ENCODE measurements at places on chromosomes 1 and 21.
A peak's percentile ranks its signal among the peaks of the same experiment; 100 is the strongest.

DNA sequence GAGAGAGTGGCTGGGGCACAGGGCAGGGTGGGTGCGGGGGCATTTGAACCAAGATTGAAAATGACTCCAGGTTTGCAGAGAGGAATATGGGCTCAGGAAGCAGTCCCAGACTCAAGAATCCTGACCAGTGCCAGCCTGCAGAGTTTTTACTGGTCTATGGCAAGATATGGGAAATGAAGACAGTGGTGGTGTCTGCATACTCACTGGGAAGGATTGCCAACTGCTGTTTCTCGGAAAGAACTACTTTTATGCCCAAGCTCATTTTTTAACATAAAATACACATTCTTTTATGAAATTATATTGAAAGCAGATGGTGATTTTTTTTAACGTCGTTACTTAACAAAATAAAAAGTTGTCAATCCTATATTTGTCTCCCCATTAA lies 401.8 kb downstream of the CAMTA1 start:
- no peak for DNase-seq

DNA sequence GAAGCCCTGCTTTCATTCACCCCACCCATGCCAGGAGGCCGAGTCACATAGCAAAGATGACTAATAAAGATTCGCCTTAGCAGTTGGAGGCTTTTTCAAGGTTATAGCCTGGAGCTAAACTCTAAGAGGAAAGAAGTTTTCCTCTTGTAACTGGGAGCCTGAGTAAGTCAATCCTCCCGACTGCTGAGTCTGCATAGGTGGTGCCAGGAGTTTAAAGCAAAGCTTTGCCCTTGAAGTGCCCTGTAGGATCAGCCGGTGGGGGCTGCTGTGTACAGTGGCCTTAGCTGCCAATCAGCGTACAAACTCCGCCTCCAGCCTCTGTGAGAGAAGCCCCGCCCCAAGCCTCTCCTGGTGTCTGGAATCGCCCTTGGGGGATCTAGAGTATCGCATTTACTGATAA lies 147.5 kb upstream of the SPATA6 start:
- DNase-seq = no peak

GRCh38 chr21:44552681-44553080 lies 1.4 kb upstream of the KRTAP10-2 start:
- no peak for DNase-seq

GRCh38 chr1:167431909-167432650 lies 86.2 kb downstream of the CD247 start:
- no peak for DNase-seq

DNA sequence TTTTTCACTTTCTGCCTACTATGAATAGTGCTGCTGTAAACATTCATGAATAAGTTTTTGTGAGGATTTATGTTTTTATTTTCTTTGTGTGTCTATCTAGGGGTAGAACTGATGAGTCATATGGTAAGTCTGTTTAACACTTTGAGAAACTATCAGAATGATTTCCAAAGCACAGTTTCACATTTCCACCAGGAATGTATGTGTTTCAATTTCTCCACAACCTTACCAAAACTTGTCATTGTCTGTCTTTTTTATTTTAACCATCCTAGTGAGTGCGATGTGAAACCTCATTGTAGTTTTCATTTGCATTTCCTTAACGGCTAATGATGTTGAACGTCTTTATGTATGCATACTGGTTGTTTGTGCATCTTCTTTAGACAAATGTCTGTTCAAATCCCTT lies 23.5 kb downstream of the RNASEL start:
- no peak for DNase-seq

DNA sequence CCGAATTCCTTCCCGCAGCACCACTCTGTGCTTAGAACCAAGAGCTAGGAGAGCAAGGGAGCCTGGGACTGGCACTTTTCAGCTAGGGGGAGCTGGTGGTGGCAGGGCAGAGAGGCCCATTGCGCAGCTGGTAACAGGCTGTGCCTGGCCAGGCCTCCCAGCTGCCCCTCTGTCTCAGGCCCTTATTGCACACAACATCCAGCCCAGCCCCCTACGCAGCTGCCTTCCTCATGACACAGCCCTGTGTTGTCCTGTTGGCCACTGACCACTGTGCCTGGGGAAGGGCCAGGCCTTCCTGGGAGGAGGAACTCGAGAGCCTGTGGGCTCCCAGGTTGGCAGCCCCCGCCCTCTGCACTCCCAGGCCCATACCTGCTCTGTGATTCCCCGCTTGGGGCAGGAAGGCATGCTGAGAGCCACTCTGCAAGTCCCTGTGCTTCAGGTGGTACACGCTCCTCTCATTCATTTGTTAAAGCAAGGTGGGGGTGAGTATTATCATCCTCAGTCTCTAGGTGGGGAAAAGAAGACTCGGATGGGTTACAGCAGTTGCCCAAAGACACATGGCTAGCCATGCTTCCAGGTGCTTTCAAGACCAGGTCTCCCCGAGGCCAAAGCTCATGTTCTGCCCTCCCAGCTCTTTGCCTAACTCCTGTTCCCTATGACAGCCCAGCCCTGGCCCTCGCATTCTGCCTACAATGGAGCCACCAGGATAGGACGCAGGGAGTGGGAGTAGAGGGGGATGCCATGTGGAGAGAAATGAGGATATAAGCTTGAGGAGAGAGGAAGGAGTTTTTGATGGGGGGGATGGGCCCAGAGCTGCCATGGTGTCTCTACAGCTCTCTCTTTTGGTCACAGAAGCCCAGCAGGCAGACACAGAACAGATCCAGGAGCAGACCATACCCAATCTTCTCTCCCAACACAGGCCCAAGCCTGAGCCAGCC lies 81.8 kb downstream of the TMEM53 start:
- peak; percentile 88 for DNase-seq

DNA sequence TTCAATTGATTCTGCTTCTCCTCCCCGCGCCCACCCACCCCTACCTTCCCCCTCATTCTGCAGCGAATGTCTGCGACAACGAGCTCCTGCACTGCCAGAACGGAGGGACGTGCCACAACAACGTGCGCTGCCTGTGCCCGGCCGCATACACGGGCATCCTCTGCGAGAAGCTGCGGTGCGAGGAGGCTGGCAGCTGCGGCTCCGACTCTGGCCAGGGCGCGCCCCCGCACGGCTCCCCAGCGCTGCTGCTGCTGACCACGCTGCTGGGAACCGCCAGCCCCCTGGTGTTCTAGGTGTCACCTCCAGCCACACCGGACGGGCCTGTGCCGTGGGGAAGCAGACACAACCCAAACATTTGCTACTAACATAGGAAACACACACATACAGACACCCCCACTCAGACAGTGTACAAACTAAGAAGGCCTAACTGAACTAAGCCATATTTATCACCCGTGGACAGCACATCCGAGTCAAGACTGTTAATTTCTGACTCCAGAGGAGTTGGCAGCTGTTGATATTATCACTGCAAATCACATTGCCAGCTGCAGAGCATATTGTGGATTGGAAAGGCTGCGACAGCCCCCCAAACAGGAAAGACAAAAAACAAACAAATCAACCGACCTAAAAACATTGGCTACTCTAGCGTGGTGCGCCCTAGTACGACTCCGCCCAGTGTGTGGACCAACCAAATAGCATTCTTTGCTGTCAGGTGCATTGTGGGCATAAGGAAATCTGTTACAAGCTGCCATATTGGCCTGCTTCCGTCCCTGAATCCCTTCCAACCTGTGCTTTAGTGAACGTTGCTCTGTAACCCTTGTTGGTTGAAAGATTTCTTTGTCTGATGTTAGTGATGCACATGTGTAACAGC lies 339.9 kb downstream of the NTNG1 start:
- peak; percentile 27 for DNase-seq

GRCh38 chr1:201554190-201554600 lies 15.3 kb downstream of the NAV1 start:
- no peak for DNase-seq

GRCh38 chr1:56068210-56068609 lies 511.2 kb downstream of the PLPP3 start:
- DNase-seq = no peak

- DNase-seq = no peak
Measured at GRCh38 chr1:1295154-1295923, 12.4 kb downstream of the ACAP3 start.

GRCh38 chr1:65393928-65394327 lies 26.5 kb upstream of the LEPR start:
- DNase-seq = no peak

- no peak for DNase-seq
Measured at GRCh38 chr21:24259241-24259640, 1348.0 kb downstream of the MRPL39 start.

DNA sequence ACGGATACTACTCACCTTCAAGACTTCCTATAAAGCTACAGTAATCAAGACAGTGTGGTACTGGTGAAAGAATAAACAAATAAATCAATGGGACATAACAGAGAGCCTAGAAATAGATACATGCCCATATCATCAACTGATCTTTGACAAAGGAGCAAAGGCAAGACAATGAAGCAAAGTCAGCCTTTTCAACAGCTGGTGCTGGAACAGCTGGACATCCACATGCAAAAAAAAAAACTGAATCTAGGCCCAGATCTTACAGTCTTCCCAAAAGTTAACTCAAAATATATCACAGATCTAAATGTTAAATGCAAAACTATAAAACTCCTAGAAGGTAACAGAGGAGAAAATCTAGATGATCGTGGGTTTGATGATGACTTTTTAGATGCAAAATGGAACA lies 170.3 kb downstream of the MIS18A start:
- no peak for DNase-seq

GRCh38 chr1:17040135-17040534 lies 13.7 kb downstream of the SDHB start:
- no peak for DNase-seq

DNA sequence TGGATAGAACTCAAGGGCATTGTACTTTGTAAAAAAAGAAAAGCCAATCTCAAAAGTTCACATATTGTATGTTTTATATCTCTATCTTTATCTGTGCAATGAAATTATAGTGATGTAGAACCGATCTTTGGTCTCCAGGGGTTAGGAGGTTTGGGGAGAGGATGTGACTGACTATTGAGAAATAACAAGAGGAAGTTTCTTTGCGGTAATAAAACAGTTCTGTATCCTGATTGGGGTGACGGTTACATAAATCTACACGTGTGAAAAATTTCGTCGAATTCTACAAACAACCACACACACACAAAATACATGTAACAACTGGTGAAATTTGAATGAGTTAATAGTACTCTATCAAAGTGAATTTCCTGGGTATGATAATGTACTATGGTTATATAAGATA lies 10.6 kb upstream of the OR2T33 start:
- no peak for DNase-seq

DNA sequence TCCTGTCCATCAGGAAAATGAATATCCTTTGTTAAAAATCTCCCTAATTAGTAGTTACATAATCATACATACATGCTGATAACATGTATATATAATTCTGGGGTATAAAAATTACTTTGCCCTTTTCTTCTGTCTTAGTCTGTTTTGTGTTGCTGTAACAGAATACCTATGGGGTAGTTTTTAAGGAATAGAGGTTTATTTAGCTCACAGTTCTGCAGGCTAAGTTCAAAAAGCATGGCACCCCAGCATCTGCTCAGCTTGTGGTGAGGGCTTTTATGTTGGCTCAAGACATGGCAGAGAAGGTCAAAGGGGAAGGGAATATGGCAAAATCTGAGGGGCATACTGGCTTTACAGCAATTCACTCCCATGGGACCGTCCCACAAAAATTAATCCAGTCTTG lies 16.3 kb upstream of the RPS6KC1 start:
- no peak for DNase-seq

- DNase-seq = no peak
Measured at GRCh38 chr1:183245357-183245756, 59.3 kb downstream of the LAMC2 start.

- no peak for DNase-seq
Measured at GRCh38 chr1:239803781-239804180, 287.9 kb upstream of the FMN2 start.

GRCh38 chr1:165650981-165651625 lies 20.1 kb downstream of the MGST3 start:
- DNase-seq = no peak

- DNase-seq = no peak
Measured at GRCh38 chr1:20685099-20685662, 24.0 kb upstream of the DDOST start.

DNA sequence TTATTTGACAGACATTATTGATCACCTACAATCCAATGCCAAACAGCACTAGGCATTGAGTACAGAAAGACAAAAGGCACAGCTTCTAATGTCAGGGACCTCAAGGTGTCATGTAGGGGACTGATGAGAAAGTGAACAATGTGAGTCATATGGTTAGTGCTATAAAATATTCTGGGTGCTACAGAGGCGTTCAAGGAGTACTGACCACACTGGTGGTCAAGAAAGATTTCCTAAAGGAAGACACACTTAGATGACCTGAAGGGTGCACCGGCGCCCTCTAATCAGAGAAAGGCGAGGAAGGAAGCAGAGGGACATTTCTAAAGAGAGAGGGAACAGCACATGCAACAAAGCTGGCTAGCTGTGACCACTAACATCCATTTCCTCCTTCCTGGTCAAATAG lies 64.9 kb upstream of the F3 start:
- DNase-seq = no peak

DNA sequence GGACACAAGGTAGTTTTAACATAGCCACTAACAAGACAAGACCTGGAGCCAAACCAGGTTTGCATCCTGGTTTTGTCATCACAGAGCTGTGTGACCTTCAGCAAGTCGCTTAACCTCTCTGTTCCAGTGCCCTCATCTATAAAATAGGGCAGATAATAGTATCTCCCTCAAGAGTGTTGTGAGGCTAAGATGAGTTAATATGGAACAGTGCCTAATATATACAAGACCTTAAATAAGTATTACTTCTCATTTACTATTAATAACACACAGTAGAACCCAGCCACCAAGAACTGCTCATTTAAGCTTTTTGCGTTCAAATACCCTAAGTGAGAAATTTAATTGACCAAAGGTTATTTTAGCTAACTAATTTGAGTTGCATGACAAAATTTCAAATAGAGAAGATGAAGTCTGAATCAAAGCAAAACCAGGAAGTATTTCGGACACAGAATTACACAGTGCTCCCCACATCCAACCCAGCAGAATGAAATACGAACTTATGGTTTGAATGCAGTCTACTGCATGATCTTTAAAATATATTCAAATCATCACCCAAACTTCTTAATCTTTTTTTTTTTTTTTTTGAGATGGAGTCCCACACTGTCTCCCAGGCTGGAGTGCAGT lies 123.9 kb upstream of the KRTAP19-8 start:
- no peak for DNase-seq

- DNase-seq = no peak
Measured at GRCh38 chr1:43366179-43366578, 1.6 kb downstream of the ELOVL1 start.

DNA sequence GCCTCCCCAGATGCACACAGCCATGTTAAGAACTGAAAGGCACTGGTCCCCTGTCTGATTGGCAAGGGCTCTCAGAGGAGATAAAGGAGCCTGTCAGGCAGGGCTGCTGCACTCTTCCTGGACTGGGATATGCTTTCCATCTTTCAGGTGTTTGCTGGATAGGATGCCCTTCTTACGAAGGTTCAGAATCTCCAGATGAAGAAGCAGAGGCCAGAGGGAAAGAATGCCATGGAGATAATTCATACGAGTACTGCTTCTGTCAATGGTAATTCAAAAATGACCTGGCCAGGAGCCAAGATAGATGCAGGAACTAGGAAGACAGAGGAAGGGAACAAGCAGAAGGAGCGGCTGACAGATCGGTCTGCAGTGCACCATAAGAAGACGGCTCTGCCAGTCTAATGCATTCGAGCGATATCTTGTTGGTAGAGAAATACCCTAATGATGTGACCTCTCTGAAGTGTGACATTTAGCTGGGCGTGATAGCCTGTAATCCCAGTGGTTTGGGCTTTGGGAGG lies 16.6 kb upstream of the ATP2B4 start:
- no peak for DNase-seq

- DNase-seq = no peak
Measured at GRCh38 chr1:109282497-109282951, 421 bp downstream of the PSRC1 start.

GRCh38 chr1:108057541-108057940 lies 92.6 kb upstream of the VAV3 start:
- no peak for DNase-seq

Measured in C1 segment of cervical spinal cord (tissue), 14 donors.